SJSA1 (cell line): ENCODE measurements at places on chromosomes 3 and 15.

GRCh38 chr3:15724446-15724845 lies 73.3 kb downstream of the ANKRD28 start:
- no peak for DNase-seq

DNA sequence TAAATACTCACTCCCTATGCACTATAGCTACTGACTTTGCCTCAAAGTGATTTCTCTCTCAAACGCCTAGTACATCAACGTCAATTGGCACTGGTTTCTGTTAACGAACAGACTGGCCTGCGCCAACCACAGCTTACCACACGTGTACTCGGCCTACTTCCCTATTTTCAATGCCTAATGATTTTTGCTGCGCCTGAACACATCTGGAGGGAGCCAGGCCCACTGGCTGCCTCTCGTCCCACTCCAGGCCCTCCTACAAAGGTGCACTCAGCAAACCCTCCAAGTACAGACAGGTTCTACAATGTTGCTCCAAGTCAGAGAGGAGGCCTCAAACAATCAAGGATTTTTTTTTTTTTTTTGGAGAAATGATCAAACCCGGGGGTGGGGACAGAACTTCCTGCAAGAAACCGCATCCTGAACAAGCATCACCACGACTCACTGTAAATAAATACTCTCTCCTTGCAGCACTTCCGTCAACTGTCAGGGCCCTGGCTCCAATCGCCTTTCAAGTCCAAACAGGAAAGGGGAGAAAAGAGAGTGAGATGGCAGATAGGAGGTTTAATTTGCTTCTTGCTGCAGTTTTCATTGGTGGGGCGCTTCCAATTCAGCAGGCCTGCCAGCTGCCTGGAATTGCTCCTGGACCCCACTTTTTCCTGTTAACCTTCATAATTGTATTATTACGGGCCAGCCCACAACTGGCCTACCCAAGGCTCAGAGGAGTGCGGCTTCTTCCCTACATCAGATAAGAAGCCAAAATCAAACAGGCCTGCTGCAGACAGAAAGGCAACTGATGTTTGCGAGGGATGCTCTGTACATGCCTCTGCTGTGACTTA lies 139.3 kb downstream of the FOXP1 start:
- peak; percentile 66 for DNase-seq

- no peak for DNase-seq
Observed at GRCh38 chr3:54703923-54704322, 223.9 kb downstream of the LRTM1 start.

DNA sequence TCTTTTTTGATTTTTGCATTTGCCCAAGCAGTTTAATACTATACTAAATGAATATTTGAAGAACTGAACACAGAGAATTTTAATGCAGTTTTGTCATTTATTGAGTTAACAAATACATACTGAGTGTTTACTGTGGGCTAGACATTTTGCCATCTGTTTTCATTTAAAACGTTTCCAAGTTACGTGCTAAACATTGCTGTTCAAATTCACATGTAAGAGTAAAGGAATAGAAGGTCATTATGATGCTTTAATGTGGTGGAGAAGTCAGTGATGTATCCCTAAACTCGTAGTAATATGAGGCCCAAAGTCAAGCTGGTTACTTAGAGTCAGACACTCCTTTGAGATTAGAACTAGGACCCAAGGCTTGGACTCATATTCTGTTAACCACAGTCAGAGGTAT lies 49.4 kb downstream of the CRYBG3 start:
- no peak for DNase-seq

- no peak for DNase-seq
Observed at GRCh38 chr3:55675478-55675877, 188.4 kb upstream of the WNT5A start.

- no peak for DNase-seq
Observed at GRCh38 chr3:88114878-88115549, 34.7 kb upstream of the C3orf38 start.

GRCh38 chr3:139104062-139104461 lies 59.4 kb upstream of the PRR23C start:
- no peak for DNase-seq
